AG08395 (cell line): ENCODE measurements at places on chromosomes 12 and 14.
A peak's percentile ranks its signal among the peaks of the same experiment; 100 is the strongest.

- peak; percentile 96 for DNase-seq
Observed at GRCh38 chr12:2613326-2614073, 181.3 kb upstream of the FKBP4 start.

DNA sequence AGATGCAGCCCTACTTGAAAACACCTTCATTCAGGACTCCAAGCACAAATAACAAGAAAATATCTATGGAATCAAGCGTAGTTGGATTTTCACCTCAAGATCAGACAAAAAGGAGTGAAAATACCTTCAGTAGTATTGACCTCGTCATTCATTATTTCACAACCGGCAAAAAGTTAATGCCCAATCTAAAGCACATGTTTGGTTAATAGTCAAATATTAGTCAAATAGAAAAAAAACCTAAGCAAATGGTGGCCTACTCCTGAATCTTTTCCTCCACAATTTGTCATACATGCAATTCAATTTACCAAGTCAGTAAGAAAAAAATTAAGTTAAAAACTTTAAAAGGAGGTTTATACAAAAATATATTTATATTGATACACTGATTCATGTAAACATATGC lies 50.0 kb downstream of the SLC38A4 start:
- DNase-seq = no peak

- DNase-seq = no peak
Observed at GRCh38 chr12:77821699-77822203, 8.9 kb upstream of the NAV3 start.

- no peak for DNase-seq
Observed at GRCh38 chr12:90593596-90594295, 361.2 kb downstream of the CCER1 start.

DNA sequence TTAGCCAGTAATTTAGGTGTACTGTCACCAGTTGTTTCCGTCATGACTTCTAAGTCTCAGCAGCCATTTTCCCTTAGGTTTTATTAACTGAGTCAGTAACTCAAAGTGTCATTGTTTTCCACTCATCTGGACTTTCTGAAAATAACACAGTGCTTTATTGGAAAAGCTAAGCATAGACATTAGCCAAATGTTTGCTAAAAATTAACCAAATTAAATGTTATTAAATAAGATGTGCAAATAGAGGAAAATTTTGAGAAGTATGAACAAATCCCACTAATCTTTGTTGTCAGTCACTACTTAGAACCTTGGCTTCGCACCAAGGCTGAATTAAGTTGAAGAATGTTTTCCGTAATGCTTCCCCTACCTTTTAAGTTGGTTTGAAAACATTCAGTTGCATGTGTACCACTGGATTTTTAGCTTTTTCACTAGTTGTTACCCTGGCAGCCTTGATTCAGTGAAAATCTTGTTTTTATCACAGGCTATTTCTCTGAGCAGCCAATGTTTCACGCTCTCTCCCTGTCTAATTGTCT lies 43.0 kb downstream of the BORCS5 start:
- DNase-seq = no peak

DNA sequence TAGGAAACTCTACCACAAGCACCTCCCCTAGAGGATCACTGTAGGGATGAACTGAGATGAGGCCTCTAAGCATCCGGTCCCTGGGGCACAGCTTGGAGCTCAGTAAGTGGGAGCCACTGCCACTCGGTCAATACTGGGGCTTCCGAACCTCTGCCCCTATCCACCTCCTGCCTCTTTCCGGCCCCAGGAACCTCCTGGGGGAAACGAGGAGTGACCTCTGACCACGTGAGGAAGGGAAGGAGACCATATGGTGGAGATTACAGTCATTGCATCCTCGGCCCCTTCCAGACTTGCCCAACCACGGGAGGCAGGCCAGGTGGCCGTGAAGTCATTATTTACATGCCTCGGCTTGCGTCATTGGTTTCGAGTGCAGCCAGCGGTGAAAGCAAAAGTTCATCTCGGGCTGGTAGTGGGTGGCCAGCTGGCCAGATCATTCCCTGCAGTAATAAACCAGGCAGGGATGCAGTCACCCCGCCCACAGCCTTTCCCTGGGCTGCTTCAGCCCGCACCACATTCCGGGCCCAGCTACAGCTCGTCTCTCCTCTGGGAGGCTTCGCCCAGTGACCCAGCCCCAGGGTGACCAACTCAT lies 65.4 kb downstream of the C14orf132 start:
- peak; percentile 98 for DNase-seq

DNA sequence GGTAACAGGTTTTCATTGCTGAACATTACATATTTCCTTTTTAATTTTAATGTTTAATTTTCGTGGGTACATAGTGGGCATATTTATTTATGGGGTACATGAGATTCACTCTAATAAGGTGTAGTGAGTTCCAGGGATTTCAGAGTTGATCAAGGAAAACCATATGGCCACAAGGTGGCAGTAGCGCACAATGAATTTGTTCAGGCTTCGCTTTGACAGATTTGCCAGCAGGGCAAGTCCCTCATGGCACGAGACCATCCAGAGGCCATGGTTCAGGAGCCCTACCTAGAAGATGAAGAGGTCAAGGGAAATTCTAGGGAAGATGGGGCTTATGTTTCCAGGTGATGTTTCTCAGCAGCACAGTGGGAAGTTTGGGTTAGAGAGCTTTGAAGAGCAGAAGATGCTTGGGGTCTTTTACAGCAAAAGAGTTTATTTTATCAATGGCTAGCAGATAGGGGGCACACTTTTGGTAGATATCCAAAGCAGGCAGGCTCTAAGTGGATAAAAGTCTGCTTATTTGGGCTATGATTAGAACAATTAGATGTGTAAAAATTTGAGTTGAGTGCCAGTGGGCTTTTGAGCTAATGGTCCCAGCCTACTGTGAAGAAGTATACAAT lies 1004.4 kb downstream of the AACS start:
- peak; percentile 5 for DNase-seq

DNA sequence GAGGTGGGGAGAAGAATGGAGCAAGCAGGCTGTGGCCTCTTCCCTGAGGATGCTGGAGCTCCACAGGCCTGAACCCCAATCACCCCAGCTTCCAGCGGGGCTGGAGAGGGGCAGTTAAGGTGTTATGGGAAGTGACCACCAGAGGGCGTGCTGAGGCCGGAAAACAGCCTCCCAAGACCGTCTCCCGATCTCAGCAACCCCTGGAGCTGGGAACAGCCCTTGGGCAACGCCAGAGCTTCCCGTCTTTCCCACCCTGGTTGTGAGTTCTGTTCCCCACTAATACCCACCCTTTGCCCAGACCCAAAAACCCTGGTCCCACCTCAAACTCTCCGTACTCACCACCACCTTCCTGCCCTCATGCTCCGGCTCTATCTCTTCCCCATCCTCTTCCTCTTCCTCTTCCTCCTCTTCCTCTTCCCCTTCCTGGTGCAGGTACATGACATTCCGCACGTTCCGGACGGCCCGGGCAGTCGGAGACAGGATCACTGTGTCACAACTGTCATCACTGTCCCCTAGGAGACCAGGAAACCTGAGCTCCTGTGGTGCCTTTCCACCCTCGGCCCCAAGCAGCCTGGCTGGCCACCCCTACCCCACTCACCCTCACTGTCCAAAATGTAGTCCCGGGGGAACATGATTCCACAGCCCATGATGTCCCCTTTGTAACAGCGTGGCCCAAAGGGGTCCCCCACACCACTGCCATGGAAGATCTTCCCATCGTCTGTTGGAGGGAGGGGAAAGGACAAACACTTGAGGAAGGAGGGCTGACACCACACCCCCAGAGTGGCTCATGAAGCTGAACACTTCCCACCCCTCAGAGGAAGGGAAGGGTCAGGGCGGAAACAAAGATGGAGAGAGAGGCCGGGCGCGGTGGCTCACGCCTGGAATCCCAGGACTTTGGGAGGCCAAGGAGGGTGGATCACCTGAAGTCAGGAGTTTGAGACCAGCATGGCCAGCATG lies 12.9 kb downstream of the SPRYD3 start:
- peak; percentile 91 for DNase-seq

- DNase-seq = no peak
Observed at GRCh38 chr14:84859116-84859515, 670.8 kb upstream of the FLRT2 start.

- DNase-seq = peak; percentile 64
Observed at GRCh38 chr12:1630133-1630826, 1.2 kb downstream of the WNT5B start.

- DNase-seq = no peak
Observed at GRCh38 chr14:42921901-42922300, 1315.2 kb downstream of the LRFN5 start.

DNA sequence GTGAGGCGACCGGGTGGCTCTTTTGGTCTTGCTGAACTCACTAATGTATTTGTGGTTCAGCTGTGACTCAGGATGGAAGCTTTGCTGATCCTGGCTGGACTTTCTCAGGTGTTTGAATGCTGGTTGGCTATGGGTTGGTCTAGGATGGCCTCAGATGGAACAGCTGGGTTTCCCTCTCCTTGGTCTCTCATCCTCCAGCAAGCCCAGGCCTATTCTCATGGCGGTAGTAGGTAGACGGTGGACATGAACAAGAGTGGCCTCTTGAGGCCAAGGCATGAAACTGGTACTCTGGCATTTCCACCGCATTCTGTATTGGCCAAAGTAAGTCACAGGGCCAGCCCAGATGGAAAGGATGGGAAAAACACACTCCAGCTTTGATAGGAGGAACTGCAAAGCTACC lies 11.8 kb upstream of the POLR3B start:
- DNase-seq = peak; percentile 14

DNA sequence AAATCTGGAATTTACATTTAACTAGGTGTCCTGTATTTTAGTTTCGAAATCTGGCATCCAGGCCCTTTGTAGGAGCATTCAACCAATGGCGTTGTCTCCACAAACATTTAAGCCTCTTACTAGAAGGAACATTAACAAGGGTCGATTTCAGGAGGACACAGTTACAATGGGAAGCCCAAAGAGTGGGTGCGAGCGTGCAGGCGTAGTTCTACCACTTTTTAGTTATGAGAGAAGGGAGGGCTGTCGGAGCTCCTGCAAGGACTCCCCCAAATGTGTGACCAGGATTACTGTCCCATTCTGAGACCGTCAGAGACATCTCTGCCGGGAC lies 365 bp upstream of the ABHD4 start:
- DNase-seq = no peak

DNA sequence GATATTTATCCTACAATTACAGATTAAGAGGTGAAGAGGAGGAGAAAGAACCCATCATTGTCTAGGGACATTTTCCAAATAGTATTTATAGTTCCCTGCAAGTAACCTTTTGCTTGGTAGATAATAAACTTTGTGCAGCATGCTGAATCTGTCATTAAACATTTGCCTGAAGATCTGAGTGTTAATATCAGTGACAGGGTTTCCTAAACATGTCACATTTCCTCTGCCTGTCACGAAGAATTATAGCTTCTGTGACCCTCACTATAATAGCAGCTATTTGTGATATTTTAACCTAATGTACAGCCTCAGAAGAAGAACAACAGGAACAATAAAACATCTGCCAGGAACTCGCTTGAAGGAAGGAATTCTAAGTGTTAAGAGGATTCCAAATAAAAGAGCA lies 350.3 kb downstream of the GXYLT1 start:
- DNase-seq = no peak

- DNase-seq = no peak
Observed at GRCh38 chr12:25698772-25699171, 145.7 kb upstream of the LMNTD1 start.

DNA sequence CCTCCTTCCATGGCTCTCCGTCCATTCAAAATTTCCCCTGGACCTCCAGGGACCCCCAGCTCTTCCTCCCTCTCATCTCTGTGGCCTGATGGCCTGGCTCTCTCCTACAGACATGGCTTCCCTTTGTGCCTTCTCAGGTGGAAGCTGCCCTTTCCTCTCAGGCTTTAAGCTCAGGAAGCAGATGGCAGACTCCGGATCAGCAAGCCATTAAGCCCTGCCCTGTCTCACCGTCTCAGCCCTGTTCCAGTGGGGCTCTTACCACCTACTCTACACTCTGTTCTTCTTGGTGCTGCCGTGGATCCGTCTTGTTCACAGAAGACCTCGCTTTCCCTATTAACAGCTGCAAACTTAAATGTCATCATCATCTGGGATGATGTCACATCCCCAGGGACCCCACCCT lies 33.1 kb downstream of the NPC2 start:
- no peak for DNase-seq

DNA sequence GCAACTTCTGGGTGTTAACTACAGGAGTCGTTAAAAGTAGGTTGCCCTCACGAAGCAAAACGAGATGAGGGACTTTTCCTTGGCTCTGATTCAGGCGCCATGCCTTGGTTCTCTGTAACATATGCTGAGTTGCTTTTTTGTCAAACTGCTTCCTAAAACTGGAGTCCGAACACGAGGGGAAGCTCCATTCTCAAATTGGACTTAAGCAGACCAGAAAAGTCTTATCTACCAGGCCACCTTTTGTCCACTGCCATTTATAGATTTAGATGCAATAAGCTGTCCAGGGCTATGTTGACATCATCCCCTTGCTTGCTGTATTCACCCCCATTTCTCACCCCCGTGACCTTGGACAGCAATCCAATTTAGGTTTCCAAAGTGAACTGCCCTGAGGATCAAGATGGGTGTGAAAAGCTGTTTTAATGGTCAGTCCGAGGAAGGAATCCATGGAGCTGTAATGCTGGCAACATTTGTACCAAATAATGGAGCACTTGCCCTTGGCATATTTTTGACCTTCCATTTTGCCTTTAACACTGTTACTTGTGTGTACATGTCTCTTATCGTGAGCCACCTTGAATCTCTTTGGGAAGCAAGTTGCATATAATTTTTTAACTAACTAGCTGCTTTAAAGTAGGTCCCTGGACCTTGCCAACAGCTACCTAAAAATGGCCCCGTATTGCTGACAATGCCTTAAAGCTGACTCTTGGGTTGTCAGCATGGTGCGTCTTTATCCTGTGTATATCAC lies 298.1 kb downstream of the EGLN3 start:
- no peak for DNase-seq

GRCh38 chr12:74722709-74723108 lies 185.1 kb downstream of the ATXN7L3B start:
- no peak for DNase-seq

- no peak for DNase-seq
Observed at GRCh38 chr12:7747246-7747645, at the start of gene CLEC4C. Gene CLEC4C, minus strand, starts transcription at chr12:7747375. Its CDS starts 27 bp downstream, at chr12:7747348.

DNA sequence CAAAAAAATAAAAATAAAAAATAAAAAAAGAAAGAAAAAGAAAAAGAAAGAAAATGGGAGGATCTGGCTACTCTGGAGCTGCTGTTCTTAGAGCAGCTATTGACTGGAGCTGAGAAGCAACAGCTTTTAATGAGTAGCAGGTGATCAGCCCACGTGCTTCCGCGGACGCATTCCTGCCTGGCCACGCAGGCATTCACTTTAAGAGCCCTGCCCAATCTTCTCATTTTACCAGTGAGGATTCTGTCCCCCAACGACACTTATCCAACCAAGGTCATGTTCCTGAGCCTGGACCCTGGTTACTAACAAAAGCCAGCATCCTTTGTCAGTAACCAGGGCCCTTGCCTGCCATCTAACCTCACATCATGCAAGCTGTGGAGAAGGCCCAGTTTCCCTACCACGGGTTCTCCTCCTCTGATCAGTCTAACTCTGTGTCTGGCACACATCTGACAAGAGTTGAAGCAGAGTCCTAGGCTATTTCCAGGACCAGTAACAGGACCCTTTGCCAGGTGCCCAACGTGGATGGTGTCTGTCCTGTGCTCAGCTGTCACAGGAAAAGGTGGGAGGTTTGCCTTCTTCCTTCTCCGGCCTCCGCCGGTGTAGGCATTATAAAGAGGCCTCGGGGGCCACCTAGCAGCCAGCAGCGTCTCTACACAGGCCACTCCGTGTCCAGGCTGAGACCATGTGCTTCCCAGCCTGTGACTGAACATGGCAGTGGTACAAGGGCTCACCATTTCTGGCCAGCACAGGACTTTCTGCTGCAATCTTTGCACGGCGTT lies 60.9 kb upstream of the GPATCH2L start:
- DNase-seq = peak; percentile 82
